Calu3 (cell line): ENCODE measurements at places on chromosomes 12 and 14. TPM values are rescaled to one million over a fixed set of nuclear protein-coding genes. Genes with fewer than 3 reads are reported as not detected.

DNA sequence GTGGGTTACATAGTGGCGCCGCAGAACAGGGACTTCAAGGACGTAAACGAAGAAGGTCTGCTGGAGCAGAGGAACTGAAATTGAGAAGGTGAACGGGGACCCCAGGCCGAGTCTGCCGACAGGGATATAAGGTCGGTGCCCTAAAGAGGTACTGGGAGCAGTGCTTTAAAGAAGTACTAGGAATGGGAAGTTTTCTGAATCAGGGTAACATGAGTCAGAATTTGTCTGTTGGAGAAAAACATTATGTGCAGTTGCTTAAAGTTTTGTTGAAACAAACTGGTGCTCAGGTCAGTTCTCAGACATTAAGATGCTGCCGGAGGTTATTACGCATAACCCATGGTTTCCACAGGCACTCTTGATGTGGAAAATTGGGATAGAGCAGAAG lies 14.8 kb upstream of the SLC10A1 start:
- H3K36me3 ChIP-seq = no peaks in the 10 kb centered on the region
- no peak for DNase-seq
- H3K27me3 ChIP-seq = no peaks in the 10 kb centered on the region
- H3K4me1 ChIP-seq = no peaks in the 10 kb centered on the region
- H3K27ac ChIP-seq = no peak overlapping the region

- H3K4me1 ChIP-seq = no peaks in the 10 kb centered on the region
- no peak overlapping the region for H3K4me3 ChIP-seq
- no peaks in the 10 kb centered on the region for H3K27me3 ChIP-seq
- no peak for DNase-seq
These were observed 372.9 kb upstream of the TMEM132C start for GRCh38 chr12:127893895-127894609.

DNA sequence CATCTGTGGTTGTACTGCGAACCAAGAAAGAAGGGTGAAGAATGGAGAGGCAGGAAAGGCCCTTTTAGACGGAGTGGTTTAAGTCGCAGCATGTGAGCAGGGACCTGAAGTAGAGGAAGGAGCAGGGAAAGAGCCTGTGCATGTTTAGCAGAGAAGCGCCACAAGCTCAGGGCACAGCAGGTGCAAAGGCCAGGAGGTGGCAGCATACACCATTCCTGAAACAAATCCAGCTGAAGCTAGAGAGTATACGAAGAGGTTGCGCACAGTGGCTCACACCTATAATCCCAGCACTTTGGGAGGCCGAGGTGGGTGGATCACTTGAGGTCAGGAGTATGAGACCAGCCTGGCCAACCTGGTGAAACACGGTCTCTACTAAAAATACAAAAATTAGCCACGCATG lies 49.9 kb downstream of the HELB start:
- no peaks in the 10 kb centered on the region for H3K36me3 ChIP-seq
- no peaks in the 10 kb centered on the region for H3K27me3 ChIP-seq
- H3K4me3 ChIP-seq = no peak overlapping the region
- no peaks in the 10 kb centered on the region for H3K4me1 ChIP-seq
- peak; percentile 58 for DNase-seq
- H3K27ac ChIP-seq = no peak overlapping the region

DNA sequence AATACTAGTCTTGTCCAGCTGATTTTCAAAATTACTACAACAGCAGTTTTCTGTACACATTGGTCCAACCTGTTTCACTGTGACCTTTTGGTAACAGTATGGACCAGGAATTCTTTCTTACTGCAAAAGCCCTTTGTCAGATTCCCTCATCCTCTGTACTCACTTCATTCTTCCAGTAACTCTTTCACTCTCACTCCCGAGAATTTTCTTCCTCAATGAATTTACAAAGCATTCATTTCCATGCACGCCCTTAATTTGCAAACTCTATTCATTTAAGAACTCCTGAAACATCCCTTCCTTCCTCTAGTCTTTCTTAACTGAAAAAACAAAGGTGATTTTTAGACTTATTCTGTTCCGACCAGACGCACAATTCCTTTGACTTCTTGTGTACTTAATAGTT lies 238.2 kb downstream of the NELL2 start:
- no peak overlapping the region for H3K4me3 ChIP-seq
- H3K27me3 ChIP-seq = no peaks in the 10 kb centered on the region
- no peak overlapping the region for H3K27ac ChIP-seq
- no peak for DNase-seq
- H3K36me3 ChIP-seq = no peaks in the 10 kb centered on the region

DNA sequence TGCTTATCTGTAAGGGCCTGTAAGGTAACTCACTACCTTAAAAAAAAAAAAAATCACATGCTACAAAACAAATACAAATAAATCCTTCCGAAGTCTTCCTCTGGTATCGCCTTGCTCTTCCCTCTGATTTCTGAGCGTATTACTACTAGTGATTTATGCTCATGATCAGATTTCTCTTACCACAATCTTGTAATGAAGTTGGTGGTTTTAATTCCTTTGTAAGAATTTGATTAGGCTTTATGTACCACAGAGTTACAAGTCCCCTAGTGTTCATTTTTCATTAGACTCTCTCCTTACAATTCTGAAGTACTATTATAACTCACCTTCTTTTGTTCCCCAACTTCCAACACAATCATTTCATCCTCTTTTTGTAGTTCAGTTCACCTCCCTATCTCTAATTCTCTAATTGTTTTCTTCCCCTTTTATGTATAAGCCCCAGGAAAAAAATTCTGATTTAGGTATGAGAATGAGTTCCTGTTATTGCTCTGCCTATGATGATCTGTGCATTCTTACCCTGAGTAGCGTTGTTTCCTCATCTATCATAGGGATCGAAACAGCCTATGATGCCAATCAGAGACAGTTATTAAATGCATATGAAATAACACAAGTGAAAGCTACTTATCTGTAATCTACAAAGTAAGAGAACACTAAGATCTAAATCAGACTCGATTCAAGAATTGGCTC lies 81.5 kb downstream of the EPS8 start:
- peak overlapping the region; percentile 70 for H3K27ac ChIP-seq
- H3K4me1 ChIP-seq = peaks cover 72% of the 10 kb centered on the region
- H3K27me3 ChIP-seq = no peaks in the 10 kb centered on the region

Gene CRACR2A
- total RNA-seq = 9.5 and 11.1 TPM in 2 replicates

Gene SMCO3
- not detected in 2 replicates for total RNA-seq

Gene DHRS2
- 1.8 and 3.0 TPM in 2 replicates for total RNA-seq
